ENCODE measurements at places on chromosomes 7 and 10. TPM values are rescaled to one million over a fixed set of nuclear protein-coding genes. Genes with fewer than 3 reads are reported as not detected.

DNA sequence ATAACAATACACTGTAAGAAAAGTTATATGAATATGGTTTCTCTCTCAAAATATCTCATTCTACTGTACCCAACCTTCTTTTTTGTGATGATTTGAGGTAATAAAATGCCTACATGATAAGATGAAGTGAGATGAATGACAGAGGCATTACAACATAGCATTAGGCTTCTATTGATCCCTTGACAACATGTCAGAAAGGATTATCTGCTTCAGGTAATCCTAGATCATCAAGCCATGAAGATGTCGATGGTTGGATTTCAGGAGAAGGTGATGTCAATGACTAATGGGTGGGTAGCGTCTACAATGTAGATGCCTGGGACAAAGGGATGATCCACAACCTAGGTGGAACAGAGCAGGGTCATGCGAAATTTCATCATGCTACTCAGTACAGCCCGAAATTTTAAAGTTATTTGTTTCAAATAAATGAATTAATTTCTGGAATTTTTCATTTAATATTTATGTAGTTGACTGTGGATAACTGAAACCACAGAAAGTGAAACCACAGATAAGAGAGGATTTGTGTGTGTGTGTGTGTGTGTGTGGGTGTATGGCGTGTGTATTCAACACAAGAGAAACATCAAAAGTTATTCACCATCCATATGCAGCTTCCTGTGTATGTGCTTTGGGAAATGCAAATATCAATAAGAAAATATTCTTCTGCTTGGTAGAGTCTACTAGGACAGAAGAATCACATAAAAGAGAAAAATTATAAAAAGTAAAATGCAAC, 77.0 kb downstream of the MAGI2 start:
- no peak for DNase-seq

- DNase-seq: no peak
Measured at GRCh38 chr10:67433276-67433675, 262.7 kb downstream of the CTNNA3 start.

- DNase-seq: no peak
Measured at GRCh38 chr10:33391611-33392465, 57.4 kb upstream of the NRP1 start.

CDC14C gene
- not detected for total RNA-seq

IGF2BP3 gene
- not detected for total RNA-seq

ASNS gene
- total RNA-seq: 11.8 TPM

All from right atrium auricular region (tissue), 2 donors.